T-helper 1 cell (primary cell): ENCODE measurements at places on chromosomes 7 and 10.

- no peak for DNase-seq
Measured at GRCh38 chr10:98400482-98400881, 14.5 kb downstream of the PYROXD2 start.

- no peak for DNase-seq
Measured at GRCh38 chr7:157032644-157033482, 22.4 kb upstream of the MNX1 start.

GRCh38 chr7:158645842-158646241 is 58.2 kb upstream of the PTPRN2 start:
- no peak for DNase-seq

GRCh38 chr7:305410-306151 is 15.6 kb downstream of the FOXL3 start:
- DNase-seq, result no peak

GRCh38 chr7:105926131-105926530 is 36.9 kb upstream of the CDHR3 start:
- no peak for DNase-seq

GRCh38 chr10:68212721-68213352 is 19.1 kb downstream of the ATOH7 start:
- DNase-seq, result no peak

GRCh38 chr7:157238087-157238486 is 98.7 kb upstream of the DNAJB6 start:
- DNase-seq, result no peak

- peak; percentile 10 for DNase-seq
Measured at GRCh38 chr7:134140889-134141867, 14.0 kb downstream of the LRGUK start.

GRCh38 chr10:24910574-24910973 is 41.8 kb downstream of the PRTFDC1 start:
- no peak for DNase-seq

DNA sequence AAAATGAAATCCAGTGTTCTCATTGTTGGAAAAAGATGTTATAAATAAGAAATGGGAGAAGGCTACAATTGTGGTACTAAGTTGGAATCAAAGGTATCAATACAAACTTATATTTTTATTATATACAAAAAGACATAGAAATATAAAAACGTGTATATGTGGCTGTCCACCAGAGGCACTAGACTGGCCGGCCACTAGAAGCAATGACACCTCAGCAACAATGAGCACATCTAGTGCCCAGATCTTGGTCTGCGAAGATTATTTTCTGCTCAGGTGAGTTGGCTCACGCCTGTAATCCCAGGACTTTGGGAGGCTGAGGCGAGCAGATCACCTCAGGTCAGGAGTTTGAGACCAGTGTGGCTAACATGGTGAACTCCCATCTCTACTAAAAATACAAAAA is 21.6 kb downstream of the IDE start:
- no peak for DNase-seq

GRCh38 chr7:20153999-20154398 is 63.2 kb downstream of the MACC1 start:
- no peak for DNase-seq

- no peak for DNase-seq
Measured at GRCh38 chr7:84336303-84336702, 141.7 kb upstream of the SEMA3A start.

DNA sequence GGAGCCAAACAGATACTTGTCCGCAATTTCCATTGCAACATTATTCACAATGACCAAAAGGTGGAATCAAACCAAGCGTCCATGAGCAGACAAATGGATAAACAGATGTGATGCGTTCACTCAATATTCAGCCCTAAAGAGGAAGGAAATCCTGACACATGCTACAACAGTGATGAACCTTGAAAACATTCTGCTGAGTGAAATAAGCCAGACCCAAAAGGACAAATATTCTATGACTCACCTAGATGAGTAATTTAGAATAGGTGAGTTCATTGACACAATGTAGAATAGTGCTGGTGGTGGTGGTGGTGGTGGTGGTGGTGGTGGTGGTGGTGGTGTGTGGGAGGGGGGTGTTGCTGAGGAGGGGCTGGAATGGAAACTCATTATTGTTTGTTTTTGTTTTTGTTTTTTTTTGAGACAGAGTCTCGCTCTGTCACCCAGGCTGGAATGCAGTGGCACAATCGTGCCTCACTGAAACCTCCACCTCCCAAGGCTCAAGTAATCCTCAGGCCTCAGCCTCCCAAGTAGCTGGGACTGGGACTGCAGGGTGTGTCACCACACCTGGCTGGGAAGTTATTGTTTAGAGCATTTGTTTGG is 28.6 kb downstream of the SMKR1 start:
- DNase-seq, result no peak

DNA sequence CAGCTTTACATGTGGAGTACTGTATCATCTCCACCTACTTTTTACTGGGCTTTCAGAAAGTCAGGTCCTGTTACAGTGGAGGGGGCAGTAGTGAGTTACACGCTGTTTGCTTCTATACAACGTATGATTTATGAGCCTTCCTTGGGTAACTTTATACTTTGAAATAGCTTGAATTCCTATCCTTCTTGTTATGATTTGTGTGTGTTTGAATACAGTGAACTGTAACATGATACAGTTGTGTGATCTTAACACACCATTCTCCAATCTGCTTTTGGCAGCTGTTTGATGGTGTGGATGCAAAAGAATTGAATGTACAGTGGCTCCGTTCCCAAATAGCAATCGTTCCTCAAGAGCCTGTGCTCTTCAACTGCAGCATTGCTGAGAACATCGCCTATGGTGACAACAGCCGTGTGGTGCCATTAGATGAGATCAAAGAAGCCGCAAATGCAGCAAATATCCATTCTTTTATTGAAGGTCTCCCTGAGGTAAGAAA is 41.7 kb downstream of the SP8 start:
- no peak for DNase-seq

DNA sequence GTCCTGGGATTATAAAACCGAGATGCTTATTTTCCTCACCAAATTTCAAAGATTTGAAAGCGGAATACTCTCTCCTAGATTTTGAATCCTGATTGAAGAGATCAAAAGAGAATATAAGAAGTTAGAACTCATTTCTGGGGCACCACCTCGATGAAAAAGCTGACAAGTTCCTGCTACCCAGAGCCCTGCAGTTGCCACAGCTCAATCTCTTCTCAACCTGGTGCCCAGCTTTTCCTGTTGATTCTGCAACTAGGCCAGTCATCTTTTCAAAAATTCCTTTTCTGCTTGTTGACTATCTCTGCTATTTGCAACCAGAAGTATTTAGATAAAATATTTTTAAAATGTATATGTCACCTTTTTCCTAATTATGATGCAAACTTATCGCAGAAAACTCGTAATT is 45.0 kb downstream of the MTPN start:
- no peak for DNase-seq

- no peak for DNase-seq
Measured at GRCh38 chr10:124214610-124215375, 121.4 kb upstream of the CHST15 start.

DNA sequence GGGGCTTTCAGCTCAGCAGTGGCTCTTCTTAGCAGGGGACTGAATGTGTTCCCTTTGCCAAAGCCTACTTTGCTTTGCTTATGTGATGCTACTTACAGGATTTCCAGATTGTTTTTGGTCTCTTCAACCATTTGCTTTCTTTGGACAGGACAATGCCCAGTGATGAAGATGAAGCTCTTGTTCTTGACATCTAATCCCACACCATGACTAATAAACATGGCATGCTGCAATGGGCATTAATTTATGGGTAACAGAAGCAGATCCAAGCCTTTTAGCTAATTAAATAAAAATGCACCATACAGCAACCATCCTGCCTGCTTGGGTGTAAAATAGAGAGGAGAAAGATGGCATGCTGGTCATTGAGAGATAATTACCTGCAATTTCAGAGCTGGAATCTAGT is 175.5 kb upstream of the ITGB1 start:
- no peak for DNase-seq

GRCh38 chr10:18417950-18418527 is 233.3 kb downstream of the NSUN6 start:
- DNase-seq, result no peak

DNA sequence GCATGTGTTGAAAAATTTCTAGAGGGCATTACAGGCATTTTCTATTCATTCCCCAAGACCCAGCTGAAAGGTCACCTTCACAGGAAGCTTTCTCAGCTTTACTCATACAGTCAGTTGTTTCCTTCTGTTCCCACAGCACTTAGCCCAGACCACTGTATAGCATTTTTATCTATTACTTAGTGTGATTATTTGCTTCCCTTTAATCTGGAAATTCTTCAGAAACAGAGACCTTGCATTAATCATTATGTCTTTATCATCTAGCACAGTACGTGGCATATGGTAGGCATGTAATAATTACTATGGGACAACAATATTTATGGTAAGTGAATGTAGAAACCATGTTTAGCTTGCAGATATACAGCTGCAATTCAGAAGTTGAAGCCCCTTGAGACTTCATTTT is 38.2 kb upstream of the CDK6 start:
- DNase-seq, result no peak

DNA sequence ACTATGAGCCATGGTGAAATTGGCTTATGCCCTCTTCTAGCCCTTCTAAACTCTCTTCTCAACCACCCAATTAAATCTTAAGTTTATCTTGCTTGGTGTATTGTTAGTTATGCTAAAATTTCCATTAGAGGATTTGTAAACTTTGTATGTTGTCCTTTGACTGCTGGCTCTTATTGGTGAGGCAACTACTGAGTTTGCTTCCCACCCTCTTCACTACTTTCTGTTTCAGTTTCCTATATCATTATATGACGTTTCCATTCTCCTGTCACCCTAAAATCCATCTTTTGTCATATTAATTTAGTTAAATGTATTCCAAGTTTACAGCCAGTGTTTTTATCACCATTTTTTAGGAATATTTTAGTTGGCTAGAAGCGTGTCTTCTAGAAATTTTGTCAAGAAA is 80.9 kb upstream of the VWC2 start:
- no peak for DNase-seq

DNA sequence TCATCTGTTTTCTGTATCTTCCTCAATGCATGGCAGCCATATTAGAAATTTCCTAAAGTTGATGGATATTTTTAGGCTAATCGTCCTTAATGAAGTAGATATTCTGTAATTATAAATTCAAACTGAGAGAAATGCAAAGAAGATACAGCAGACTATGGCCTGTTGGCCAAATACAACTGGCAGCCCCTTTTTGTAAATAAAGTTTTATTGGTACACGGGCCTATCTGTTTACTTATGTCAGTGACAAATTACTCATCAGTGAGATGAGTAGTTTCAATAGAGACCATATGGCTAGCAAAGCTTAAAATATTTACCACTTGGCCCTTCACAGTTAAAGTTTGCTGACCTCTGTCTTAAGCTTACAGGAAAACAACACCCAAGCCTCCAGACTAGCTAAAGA is 112.3 kb downstream of the HTR7 start:
- no peak for DNase-seq

DNA sequence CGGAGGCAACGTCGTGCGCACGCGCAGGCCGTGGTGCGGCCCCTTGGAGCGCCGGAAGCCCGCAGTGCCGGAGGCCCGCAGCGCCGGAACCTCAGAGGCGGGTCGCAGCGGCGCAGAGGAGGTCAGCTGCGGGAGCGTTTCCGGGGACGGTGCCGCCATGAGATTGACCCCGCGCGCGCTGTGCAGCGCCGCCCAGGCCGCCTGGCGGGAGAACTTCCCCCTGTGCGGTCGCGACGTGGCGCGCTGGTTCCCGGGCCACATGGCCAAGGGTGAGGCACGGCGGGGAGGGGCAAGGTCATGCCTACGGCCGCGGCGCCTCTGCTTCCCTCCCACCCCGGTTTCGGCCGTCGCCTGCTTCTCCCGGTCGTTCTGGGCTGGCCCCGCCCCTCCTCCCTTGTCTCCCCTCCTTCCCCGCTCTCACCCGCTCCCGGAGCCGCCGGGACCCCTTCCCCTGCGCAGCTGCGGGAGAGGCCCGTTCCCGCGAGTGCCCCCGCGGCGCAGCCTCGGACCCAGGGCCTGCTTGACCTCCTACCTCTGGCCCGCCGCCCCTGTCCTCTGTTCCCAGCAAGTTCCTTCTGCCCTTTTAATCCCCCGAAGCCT is at the start of gene MTG1:
TSS of gene MTG1 (plus strand) at position 94 of the 600 bp plus-strand sequence. CDS start at position 158, 64 bp downstream.
- peak; percentile 93 for DNase-seq

GRCh38 chr10:43078986-43079273 is 2.1 kb downstream of the RET start:
- peak; percentile 12 for DNase-seq

DNA sequence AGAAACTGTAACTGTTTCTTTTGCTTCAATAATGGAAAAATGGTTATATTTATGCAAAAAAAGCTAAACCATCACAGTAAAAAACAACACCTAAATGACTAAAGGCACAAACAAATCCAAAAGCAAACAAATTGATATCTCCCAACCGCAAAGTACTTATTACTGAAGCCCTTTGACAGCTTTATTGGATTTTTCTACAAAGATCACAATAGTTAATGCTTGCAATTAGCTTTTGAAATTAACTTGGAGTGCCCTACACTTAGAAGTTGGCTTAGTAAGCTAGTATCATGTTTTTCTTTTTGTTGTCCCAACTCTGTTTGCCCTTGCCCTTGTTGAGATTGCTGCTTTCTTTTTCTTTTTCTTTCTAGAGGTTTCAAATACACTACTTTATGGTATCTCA is 257.5 kb downstream of the INHBA start:
- DNase-seq, result no peak

GRCh38 chr10:89086801-89087521 is 96.4 kb downstream of the FAS start:
- DNase-seq, result no peak

- no peak for DNase-seq
Measured at GRCh38 chr7:7746458-7746857, 28.1 kb upstream of the RPA3 start.

- no peak for DNase-seq
Measured at GRCh38 chr7:27810186-27810585, 70.2 kb downstream of the TAX1BP1 start.

GRCh38 chr10:84563868-84564267 is 235.5 kb downstream of the CCSER2 start:
- no peak for DNase-seq

DNA sequence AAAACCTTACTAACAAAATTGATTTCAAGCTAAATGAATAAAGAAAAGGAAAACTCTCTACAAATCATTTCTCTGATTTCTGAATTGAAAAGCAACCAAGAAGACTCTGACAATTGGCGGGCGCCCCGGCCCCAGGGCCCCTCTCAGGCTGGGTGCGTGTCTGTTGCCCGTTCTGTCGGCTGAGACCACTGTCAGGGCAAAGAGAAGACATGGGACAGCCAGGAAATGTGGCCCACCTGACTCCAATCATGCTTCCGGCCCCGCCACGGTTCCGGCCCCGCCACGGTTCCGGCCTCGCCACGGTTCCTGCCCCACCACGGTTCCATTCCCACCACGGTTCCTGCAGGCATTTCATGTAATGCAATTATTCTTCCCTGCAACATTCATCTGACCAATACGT is 115.9 kb downstream of the PTPRN2 start:
- no peak for DNase-seq

- DNase-seq, result no peak
Measured at GRCh38 chr7:359766-360361, 69.9 kb downstream of the FOXL3 start.

DNA sequence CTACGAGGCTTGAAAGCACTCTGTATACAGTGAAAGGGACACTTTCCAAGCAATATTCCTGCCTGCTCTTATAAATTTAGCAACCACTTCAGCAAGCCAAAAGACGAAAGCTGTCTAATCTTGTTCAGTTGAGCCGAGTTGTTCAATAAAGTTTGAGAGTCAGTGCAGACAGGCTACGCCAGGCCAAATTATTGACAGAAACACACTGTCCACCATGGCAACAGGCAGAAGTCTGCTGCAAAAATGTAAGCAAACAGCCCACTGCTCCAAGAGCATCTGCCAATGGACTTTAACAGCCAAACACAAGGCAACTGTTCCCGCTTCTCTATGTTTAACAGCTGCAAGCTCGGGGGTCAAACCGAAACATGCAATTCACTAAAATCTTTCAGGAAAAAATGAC is 85.7 kb downstream of the GLI3 start:
- DNase-seq, result no peak
